ENCODE measurements at places on chromosomes 12 and 14.

DNA sequence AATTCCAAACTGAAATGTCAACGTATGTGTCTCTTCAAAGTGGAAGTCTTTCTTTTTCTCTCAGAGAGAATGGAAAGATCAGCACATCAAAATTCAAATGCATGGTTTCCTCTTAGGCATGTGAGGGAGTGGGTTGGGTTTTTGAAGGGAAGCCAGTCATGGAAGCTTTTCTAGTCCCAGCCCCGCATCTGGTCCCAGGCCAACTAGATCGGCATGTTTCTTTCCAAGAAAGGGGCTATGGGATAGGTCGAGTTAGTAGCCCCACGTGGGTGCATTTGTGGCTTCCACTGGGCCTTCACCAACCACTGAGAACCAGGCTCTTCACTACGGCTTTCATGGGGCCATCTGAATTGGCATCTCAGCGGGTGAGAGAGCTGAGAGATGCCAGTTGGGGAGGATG lies 6.6 kb downstream of the C1S start:
- no peak for DNase-seq

- no peak for DNase-seq
These were observed 4.7 kb upstream of the TMEM229B start for GRCh38 chr14:67493092-67493717.

- no peak for DNase-seq
These were observed 526.2 kb downstream of the FUT8 start for GRCh38 chr14:65938738-65939137.

DNA sequence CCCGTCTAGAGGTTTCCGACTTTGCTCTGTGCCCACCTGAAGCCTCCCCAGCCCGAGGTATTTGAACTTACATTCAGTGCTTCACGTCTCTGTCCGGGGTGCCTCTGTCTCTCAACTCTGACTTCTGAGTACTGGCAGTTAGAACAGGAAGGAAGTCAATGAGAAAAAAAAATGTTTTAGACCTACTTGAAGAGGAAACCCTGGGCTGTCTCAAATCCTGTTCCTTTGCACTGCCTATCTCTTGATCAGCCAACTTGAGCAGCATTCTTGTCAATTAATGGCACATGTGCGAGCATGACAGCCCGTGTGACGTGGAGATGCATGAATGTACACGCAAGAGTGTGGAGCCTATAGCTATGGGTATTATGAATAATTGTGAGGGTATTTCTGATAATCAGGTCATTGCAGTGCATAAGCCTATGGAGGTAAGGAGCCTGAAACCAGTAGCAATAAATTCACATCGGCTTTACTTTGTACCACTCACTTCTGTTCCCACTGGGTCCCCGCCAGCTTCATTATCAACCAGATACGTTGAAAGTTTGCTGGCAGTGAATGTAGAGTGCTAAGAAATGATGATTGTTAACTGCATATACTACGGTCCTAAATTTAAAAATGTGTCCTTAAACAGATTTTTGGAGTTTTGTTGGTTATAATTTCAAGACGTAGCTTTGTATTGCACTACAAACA lies at the start of gene ARHGDIB:
TSS of gene ARHGDIB (minus strand) at position 136 of the 687 bp plus-strand sequence. CDS start 10,889 bp downstream, outside the sequence.
- DNase-seq = peak; percentile 70

- DNase-seq = no peak
These were observed 66.1 kb downstream of the DYRK2 start for GRCh38 chr12:67714648-67715047.
